LoVo (cell line): ENCODE measurements at places on chromosomes 3 and 15.

DNA sequence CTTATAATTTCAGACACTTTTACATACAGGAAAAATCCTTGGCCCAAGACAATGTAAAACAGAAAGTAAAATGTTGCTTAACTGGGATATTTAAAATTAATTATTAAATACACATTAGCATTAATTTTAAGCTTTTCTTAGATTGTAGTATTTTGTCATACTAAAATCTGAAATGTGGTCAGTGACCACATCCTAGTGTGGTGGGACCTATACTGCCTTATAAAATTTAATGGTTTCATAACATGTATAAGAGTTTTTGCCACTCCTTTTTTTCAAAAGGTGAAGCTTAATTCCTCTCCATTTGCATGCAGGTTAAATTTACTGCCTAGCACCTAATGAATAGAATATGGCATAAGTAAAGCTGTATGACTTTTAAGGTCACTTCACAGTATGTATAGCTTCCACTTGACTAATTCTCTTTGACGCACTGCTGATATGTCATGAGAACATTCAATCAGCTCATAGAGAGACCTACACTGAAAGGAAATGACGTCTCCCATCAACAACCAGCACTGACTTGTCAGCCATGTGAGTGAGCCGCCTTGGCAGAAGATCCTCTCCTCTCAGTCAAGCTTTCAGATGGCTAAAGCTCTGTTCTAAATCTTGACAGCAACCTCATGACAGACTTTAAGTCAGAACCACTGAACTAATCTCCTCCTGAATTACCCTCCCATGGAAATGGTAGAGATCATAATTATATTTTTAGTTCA is 847.8 kb downstream of the SI start:
- no peak for DNase-seq

DNA sequence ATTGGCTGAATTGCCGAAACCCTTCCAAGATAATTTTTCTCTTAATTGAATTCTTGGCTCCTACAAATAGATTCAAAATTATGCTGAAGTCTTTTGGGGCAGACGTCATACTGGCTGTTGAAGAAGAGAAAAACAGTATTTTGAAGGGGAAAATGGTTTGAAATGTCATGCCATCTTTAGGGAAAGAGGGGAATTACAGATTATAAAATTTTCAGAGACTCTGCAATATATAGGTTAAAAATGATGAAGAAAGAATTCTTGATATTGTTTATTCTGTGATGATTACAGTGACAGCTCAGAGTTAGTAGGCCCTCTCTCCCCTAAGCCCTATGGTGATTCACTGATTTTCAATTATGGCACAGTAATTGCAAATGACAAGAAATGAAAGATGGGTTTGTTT is 86.1 kb downstream of the CGNL1 start:
- DNase-seq, result no peak

- peak; percentile 84 for DNase-seq
These were observed at the start of gene SEMA7A for GRCh38 chr15:74433592-74434262. Gene SEMA7A (minus strand): TSS chr15:74433958. CDS start chr15:74433918, 40 bp downstream.

DNA sequence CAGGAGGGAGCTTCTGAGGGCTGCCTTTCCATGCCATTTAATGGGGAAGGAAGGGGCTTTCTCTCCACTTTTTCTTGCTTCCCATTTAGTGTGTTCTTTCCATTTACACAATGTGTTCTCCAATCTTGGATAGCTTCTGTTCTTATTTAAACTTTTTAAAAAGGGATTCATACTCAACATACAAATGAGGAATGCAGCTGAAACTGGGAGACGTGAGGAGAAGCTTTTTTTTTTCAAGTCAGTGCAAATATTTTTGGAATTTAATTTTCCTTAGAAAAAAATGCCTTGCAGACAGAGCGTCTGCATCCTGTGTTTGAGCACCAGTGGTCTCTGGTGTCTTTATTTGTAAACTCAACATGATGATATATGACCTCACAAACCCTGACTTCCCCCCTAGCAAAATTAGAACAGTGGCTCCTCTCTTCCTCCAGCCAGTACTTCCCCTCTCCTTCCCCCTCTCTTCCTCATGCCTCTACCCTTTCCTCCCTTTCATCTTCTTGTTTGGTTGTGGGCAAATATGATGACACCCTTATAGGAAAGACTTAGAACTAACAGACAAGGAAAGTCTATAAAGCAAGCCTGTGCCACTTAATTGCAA is 48.1 kb upstream of the PCSK6 start:
- DNase-seq, result no peak

- peak; percentile 4 for DNase-seq
These were observed 568 bp upstream of the NCBP2 start for GRCh38 chr3:196942915-196943277.

DNA sequence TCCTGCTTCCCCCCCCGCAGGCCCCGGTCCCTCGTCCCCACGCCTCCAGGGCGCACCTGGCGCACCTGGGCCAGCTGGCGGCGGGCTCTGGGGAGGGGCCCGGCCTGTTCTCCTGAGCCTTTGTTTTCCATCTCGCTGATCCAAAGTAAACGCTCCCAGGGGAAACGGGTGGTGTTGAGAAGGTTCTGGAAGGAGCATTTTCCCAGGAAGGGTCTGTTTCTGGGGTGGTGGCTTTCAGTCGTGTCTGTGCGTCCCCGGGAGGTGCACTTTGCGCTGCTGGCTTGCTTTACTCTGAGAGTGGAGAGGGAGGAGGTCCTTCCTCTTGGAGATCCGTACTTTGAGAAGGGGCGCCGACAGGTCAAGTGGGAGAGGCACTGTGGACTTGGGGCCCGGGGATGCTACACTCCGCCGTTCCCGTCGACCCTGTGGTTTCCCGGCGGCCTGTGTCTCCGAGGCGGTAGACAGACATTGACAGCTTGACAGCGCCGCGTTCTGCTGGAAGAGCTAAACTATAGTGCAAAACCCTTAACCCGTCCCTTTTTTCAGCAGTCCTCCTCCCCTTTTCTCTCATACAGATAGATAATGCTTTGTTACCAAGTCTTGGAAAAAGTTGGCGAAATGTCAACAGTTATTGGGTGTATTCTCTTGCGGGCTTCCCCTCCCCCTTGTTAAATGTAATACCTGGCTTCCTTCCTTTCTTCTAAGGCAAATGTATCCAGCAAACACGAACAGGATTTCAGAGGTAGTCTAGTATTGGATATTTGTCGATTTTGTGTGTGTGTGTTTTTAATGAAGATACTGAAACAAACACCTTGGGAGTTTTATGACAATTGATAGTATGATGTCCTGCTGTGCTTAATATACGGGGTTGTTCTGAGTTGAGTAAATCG is 6.5 kb downstream of the TPM1 start:
- DNase-seq, result peak; percentile 67

DNA sequence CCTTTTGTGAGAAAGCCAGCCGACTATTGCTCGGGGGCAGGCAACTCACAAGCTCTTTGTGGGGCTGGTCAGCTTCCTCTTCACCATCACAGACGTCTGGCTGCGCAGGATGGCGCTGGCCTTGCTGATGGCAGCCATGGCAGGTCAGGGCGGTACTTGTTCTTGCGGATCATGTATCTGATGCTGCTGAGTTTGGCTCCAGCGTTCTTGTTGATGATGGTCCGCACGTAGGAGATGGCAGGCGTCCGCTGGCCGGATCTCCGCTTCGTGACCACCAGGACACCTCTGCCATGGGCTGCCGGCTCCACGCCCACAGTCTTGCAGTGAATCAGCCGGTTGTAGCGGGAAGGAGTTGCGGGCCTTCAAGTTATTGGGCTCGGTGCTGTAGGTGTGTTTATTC is 67.9 kb upstream of the SLC7A14 start:
- no peak for DNase-seq

GRCh38 chr15:93478947-93479346 is 389.9 kb upstream of the RGMA start:
- DNase-seq, result no peak

- DNase-seq, result no peak
These were observed 31.7 kb upstream of the SLCO2A1 start for GRCh38 chr3:134061401-134061800.

DNA sequence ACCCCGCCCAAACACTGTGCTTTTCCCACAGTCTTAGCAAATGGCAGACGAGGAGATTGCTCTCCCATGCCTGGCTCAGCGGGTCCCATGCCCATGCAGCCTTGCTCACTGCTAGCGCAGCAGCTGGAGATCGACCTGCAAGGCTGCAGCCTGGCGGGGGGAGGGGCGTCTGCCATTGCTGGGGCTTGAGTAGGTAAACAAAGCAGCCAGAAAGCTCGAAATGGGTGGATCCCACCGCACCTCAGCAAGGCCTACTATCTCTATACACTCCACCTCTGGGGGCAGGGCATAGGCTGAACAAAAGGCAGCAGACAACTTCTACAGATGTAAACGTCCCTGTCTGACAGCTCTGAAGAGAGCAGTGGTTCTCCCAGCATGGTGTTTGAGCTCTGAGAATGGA is 27.2 kb upstream of the WDR5B start:
- no peak for DNase-seq

- DNase-seq, result no peak
These were observed 14.1 kb downstream of the XXYLT1 start for GRCh38 chr3:195256639-195257453.

- DNase-seq, result no peak
These were observed 14.9 kb downstream of the CNTN3 start for GRCh38 chr3:74599564-74599963.

DNA sequence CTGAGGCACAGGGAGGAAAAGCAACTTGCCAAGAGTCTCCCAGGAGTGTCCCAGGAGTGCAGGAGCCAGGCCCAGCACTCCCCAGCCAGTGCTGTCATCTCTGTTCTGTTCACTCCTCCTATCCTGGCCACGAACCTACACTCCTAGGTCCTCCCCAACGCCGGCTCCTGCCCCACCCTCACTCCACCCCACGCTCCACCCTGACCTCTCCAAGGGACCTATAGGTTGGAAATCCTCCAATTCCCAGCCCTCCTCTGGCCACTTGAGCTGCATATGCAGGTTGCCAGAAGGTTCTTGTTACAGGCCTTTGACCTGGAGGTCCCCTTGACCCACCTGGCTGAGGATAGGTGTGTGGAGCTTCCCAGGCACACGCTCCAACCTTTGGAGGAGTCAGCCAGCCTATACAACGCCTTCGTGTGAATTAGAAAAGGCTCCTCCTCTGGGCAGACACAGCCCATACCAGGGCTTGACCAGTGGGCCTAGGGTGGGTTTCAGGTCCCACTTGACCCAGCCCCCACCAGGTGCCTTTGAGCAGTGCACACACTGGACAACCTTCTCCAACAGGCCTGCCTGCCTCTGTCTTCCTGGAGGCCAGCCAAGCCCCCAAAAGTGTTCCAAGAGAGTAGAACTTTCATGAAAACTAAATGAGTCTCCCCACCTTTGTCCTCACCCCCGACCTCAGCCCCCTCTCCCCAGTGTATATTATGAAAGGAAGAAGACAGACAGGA is 167.2 kb upstream of the TLE3 start:
- no peak for DNase-seq

GRCh38 chr15:81843226-81843625 is 202.6 kb downstream of the MEX3B start:
- no peak for DNase-seq

DNA sequence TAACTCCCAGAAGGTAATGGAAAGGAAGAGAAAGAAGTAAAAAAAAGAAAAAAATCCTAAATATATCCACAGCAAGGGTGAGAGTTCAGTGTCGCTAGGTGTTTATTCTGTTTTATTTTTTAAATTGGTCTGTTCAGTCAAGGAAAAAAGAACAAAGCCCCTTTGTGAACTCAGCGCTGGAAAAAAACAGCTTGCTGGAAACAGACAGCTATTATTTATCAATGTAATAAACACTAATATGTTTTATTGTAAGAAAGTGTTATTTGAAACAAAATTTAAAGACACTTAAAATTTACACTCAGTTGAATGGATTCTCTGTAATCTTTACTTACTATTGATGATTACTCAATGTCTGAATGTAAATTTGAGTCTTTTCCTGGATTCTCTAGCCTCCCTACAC is 32.3 kb upstream of the LEKR1 start:
- DNase-seq, result no peak

- no peak for DNase-seq
These were observed 130.4 kb downstream of the PPM1L start for GRCh38 chr3:160886421-160886820.

DNA sequence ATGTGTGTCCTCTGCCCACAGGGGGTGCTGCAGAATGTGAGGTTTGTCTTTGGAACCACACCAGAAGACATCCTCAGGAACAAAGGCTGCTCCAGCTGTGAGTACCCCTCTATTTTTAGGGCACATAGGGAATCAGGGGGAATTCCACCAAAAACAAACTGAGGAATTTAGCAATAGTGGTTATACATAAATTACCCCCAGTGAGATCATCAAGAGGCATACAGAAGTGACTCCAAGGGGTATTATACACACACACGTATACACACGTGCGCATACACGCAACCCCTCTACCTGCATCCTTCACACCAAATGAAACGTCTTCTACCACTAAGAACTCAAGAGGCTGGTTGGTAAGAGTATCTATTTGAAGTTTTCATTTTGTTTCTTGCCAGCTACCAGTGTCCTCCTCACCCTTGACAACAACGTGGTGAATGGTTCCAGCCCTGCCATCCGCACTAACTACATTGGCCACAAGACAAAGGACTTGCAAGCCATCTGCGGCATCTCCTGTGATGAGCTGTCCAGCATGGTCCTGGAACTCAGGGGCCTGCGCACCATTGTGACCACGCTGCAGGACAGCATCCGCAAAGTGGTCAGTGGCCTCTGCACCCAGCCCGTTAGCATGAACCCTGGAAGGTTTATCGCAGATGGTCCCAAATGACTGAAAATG is 2.9 kb downstream of the THBS1 start:
- DNase-seq, result no peak

GRCh38 chr15:90421527-90421926 is 33.5 kb downstream of the IQGAP1 start:
- DNase-seq, result no peak

DNA sequence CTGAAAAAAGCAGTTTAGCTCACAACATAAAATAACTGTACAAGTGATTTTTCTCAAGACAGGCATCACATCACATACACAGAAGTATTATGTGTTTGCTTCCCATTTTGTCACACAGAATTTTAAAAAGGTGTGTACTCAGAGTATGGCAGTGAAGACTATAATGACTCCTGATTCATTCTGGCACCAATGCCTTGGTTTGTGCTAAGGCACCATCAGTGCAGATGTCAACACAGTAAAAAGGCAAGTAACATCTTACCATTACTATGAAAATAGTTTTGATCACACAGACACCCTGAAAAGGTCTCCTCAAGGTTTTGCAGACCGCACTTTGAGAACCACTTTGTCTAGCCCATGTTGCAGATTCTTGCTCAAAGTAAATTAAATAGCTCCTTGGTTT is 191.6 kb downstream of the KLHL25 start:
- no peak for DNase-seq

GRCh38 chr3:114460459-114460858 is 166.6 kb downstream of the TIGIT start:
- no peak for DNase-seq

GRCh38 chr3:17911986-17912760 is 169.7 kb upstream of the TBC1D5 start:
- DNase-seq, result no peak

DNA sequence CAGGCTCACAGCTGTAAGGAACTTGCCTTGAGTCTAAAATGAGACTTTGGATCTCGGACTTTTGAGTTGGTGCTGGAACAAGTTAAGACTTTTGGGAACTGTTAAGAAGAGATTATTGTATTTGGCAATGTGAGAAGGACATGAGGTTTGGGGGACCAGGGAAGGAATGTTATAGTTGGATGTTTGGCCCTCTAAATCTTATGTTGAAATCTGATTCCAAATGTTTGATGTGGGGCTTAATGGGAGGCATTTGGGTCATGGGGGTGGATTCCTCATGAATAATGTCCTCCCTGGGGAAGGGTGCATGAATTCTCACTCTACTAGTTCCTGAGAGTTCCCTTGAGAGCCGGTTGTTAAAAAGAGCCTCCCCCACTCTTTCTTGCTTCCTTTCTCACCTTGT is 18.5 kb upstream of the CHCHD6 start:
- DNase-seq, result no peak

GRCh38 chr15:94298364-94298763 is 67.0 kb downstream of the MCTP2 start:
- no peak for DNase-seq
